ENCODE measurements at places on chromosomes 5 and 9.

GRCh38 chr9:93278144-93278543 is 94.2 kb downstream of the WNK2 start:
- DNase-seq, result no peak

GRCh38 chr5:17255471-17256021 is 38.1 kb downstream of the BASP1 start:
- DNase-seq, result no peak

DNA sequence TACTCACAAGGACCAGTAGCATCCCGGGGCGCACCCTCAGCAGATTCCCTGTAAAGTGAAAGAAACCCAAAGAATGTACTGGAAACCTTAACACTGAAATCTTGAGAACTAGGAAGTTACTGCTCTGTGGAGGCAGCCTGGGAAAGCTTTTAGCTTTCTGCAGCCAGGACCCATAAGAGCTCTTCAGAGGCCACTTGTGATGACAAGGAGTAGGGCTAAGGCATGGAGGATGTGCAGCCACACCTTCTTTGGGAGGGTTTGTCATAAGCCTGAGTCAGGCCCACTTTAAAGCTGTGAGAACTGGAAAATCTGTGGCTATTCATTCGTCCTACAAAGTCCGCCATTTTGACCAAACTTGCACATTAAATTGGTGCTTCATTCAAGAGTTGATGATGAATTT is 291.1 kb upstream of the TLE4 start:
- no peak for DNase-seq

DNA sequence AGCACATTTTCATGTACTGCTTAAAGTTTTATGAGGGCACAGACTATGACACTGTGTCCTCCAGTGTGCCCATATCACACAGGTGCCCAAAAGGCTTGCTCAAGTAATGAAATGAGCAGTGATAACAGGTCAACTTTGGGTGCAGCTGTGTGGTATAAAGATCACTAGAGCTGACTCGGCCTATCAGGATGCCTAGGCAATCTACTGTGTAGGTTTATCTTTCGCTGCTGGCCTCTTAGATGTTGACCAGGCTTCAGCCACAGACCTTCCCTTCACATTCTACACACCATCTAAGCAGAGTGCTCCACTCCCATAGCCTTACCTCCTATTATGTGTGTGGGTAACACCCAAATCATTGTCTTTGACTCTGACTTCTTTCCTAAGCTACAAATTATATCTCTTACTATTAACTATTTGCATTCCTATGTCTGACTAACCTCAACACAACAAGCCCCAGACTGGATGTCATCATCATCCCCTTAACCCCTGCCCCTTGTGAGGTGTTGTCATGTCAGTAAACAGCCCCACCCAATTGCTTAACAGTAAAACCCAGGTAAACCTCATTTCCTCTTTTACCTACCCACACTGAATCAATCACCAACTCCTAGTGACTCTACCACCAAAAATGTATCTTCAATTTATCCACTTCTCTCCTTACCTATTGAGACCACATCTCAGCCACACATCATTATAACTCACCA is 2.5 kb downstream of the SREK1IP1 start:
- no peak for DNase-seq

DNA sequence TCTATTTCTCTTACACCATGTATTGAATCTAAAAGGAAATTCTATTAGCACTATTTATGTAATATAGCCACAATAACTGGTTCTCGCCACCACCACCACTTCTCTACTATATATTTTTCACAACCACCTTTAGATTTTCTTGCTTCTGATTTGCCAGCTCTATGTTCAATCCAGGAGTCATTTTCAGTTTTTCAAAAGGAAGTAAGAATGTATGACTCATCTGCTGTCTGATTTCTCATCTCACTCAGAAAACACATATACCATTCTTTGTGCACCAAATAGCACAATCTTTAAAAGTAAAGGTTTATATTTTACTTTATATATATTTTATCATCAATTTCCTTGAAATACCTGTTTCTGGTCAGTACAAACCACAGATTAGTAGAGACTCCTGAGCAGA is 1127.5 kb downstream of the TAF11L14 start:
- DNase-seq, result no peak

- DNase-seq, result no peak
Measured at GRCh38 chr9:89878687-89879086, 273.9 kb downstream of the GADD45G start.
